ENCODE measurements at places on chromosomes 12 and 14.
A peak's percentile ranks its signal among the peaks of the same experiment; 100 is the strongest.

DNA sequence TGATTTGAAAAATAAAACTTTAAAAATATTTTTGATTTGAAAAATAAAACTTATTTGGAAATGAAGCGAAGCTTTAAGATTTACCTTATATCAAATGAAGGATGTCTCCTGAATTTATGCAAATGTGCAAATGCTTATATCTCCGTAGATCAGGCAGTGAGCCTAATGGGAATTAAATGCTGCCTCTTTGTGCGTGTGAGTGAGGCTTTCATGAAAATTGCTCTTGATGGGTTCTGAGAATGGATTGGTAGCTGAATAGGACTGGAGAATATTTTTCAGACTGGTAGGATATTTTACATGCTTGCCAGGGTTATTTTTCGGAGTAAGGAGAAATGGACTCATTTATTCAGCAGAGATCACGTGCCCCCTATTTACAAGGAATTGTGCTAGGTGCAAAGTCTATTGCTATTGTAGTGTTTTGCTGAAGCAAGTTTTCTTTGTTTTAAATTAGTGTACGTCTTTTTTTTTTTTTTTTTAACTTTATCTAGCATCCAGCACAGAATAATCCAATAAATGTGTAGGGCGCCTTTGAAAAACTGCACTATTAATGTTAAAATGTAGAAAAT, 2.4 kb downstream of the VRK1 start:
- DNase-seq, result no peak

GRCh38 chr12:117968826-117969659, at the start of gene KSR2:
Gene KSR2, minus strand, starts transcription at chr12:117968990. Its CDS starts 735 bp downstream, at chr12:117968255.
- no peak for DNase-seq

- peak; percentile 54 for DNase-seq
Observed at GRCh38 chr12:15716581-15716980, 72.6 kb downstream of the EPS8 start.

DNA sequence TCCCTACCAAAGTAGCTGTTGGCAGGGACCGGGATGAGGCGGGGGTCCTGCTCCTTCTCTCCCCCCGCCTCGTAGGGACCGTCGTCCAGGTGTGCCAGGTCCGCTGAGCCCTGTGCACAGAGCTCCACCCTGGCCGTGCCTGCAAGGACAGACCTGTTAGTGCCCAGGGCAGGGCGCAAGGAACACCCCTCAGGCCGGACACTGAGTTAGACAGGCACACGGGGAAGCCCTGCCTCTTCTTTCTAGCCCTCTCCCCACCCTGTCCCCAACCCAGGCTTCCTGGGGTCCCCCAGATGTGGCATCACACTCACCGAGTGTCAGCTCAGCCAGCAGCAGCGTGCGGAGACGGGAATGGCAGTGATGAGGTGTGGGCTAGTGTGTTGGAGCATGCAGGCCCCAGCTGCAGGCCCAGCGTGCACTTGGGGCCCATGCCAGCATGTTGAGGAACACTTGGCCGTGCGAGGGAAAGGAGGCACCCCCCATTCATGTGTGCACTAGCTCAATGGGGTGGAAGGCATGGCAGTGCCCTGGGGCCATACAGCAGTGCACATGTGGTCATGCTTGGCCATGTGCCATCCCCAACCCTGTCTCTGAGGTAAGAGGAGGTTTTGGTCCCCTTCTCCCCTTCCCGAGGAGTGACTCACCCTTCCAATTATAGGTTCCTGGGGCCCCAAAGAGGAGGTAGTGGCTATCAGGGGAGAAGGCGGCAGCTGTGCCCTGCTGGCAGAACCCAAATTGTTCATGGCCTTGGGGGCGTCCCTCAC, 7.3 kb downstream of the ITGA7 start:
- no peak for DNase-seq

DNA sequence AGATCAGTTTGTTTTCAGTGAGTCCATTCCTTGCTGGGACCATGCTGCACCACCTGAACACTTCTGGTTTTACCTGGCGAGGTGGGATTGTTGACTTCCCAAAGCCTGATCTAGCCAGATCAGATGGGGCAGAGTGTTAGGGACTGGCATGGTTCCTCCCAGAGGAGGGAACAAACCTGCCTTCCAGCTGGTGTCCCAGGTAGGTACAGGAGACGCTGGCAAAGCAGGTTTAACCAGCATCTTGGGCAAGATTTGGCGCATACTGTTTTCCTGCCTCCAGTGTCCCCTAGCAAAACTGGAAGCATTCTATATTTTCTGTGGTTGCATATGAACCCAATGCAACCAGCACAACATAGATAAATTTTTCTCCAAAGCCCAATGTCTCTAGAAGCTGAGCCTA, 14.6 kb upstream of the FOS start:
- no peak for DNase-seq

DNA sequence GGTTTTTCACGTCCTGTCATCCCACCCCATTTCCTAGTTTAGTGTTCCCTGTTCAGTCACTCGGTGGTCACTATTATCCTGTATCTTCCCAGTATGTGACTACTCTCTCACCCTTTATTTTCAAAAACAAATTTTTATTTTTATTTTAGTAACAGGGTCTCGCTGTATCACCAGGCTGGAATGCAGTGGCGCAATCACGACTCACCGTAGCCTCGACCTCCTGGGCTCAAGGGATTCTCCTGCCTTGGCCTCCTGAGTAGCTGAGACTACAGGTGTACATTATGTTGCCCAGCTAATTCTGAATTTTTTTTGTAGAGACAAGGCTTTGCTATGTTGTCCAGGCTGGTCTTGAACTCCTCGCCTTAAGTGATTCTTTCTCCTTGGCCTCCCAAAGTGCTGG, 20.1 kb upstream of the PRICKLE1 start:
- no peak for DNase-seq

All from suppressor macrophage treated with lipopolysaccharide for 4 hours (primary cell).